ENCODE measurements at places on chromosomes 1 and 21.

- no peaks in the 10 kb centered on the region for H3K36me3 ChIP-seq
- peaks cover 50% of the 10 kb centered on the region for H3K4me1 ChIP-seq
- no peaks in the 10 kb centered on the region for H3K27me3 ChIP-seq
- DNase-seq, result no peak
- no peak overlapping the region for H3K27ac ChIP-seq
- H3K4me3 ChIP-seq, result no peak overlapping the region
These were observed 26.6 kb downstream of the RRP1 start for GRCh38 chr21:43815991-43816390.

GRCh38 chr1:165173818-165174217 lies 182.7 kb downstream of the LMX1A start:
- peaks cover 5% of the 10 kb centered on the region for H3K27me3 ChIP-seq
- peaks cover 11% of the 10 kb centered on the region for H3K4me1 ChIP-seq
- no peak overlapping the region for H3K27ac ChIP-seq

- H3K27ac ChIP-seq, result no peak overlapping the region
- H3K27me3 ChIP-seq, result no peaks in the 10 kb centered on the region
- no peaks in the 10 kb centered on the region for H3K4me1 ChIP-seq
These were observed 292.6 kb downstream of the NUF2 start for GRCh38 chr1:163614361-163614760.

DNA sequence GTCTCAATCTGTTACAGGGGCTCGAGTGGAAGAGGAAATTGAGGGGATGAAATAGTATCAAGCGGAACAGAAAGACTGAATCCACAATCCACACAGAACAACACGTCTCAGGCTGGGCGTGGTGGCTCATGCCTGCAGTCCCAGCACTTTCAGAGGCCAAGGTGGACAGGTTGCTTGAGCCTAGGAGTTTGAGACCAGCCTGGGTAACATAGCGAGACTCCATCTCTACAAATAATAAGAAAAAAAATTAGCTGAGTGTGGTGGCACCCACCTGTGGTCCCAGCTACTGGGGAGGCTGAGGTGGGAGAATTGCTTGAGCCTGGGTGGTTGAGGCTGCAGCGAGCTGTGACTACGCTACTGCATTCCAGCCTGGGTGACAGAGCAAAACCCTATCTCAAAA lies 25.7 kb downstream of the VPS26C start:
- H3K36me3 ChIP-seq, result no peaks in the 10 kb centered on the region
- no peaks in the 10 kb centered on the region for H3K4me1 ChIP-seq
- H3K27ac ChIP-seq, result no peak overlapping the region
- H3K27me3 ChIP-seq, result no peaks in the 10 kb centered on the region
- no peak for DNase-seq

GRCh38 chr1:61079898-61080336 lies 2.4 kb upstream of the NFIA start:
- peak overlapping the region; percentile 18 for H3K4me3 ChIP-seq
- DNase-seq, result peak; percentile 82
- H3K27me3 ChIP-seq, result no peaks in the 10 kb centered on the region
- H3K27ac ChIP-seq, result peak overlapping the region; percentile 99
- H3K4me1 ChIP-seq, result peaks cover 51% of the 10 kb centered on the region
- H3K36me3 ChIP-seq, result no peaks in the 10 kb centered on the region

- H3K36me3 ChIP-seq, result no peaks in the 10 kb centered on the region
- H3K27me3 ChIP-seq, result no peaks in the 10 kb centered on the region
- H3K4me3 ChIP-seq, result no peak overlapping the region
- no peak overlapping the region for H3K27ac ChIP-seq
- peaks cover 29% of the 10 kb centered on the region for H3K4me1 ChIP-seq
- DNase-seq, result peak; percentile 76
These were observed 5.7 kb upstream of the TPRG1L start for GRCh38 chr1:3618881-3619671.

GRCh38 chr21:42508371-42508770 lies 5.3 kb upstream of the SLC37A1 start:
- no peaks in the 10 kb centered on the region for H3K27me3 ChIP-seq
- H3K4me3 ChIP-seq, result no peak overlapping the region
- H3K27ac ChIP-seq, result no peak overlapping the region
- no peaks in the 10 kb centered on the region for H3K36me3 ChIP-seq

DNA sequence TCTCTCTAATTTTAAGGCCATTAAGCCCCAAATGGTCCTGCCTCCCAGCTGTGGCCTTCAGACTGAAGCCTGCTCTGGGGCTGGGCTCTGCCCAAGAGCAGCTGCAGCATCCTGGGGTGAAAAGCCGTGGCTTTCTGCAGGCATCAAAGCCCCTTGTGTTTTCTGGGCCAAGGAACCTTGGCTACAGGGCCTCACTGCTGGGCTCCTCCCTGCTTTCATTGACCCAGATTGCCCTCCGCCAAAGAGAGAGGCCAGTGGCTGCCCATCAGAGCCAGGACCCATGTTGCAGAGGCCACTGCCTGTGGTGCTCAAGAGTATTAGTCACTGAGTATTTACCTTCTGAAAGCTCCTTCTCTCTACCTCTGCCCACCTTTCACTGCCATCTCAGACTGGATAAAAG lies 1.6 kb downstream of the ZNF648 start:
- peaks cover 63% of the 10 kb centered on the region for H3K27me3 ChIP-seq
- H3K27ac ChIP-seq, result no peak overlapping the region
- H3K36me3 ChIP-seq, result no peaks in the 10 kb centered on the region
- H3K4me3 ChIP-seq, result no peak overlapping the region
- no peak for DNase-seq

- DNase-seq, result no peak
- peaks cover 11% of the 10 kb centered on the region for H3K4me1 ChIP-seq
These were observed 1.1 kb upstream of the RPRD2 start for GRCh38 chr1:150362721-150363425.

- H3K27me3 ChIP-seq, result no peaks in the 10 kb centered on the region
- no peak overlapping the region for H3K4me3 ChIP-seq
- H3K36me3 ChIP-seq, result no peaks in the 10 kb centered on the region
- DNase-seq, result no peak
- H3K27ac ChIP-seq, result no peak overlapping the region
These were observed 1660.1 kb upstream of the B3GALT2 start for GRCh38 chr1:194846488-194846887.

DNA sequence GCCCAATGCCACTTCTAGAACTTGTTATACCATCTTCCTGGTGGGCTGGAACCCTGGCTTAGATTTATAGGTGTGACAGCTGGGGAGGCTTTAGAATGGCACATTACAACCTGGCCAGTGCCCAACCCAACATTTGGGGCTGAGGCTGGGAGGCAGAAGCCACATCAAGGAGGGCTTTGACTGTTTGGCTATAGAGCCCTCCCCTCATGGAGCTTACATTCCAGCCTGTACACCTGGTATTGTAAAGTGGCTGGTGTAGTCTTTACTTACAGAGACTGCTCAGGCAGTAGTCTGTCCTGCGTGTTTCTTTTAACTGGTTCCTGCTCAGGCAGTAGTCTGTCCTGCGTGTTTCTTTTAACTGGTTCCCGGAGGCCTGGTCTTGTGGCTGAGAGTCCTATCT lies 10.0 kb upstream of the SLC2A1 start:
- no peaks in the 10 kb centered on the region for H3K36me3 ChIP-seq
- H3K27ac ChIP-seq, result no peak overlapping the region
- H3K4me3 ChIP-seq, result no peak overlapping the region
- DNase-seq, result no peak
- H3K27me3 ChIP-seq, result no peaks in the 10 kb centered on the region

DNA sequence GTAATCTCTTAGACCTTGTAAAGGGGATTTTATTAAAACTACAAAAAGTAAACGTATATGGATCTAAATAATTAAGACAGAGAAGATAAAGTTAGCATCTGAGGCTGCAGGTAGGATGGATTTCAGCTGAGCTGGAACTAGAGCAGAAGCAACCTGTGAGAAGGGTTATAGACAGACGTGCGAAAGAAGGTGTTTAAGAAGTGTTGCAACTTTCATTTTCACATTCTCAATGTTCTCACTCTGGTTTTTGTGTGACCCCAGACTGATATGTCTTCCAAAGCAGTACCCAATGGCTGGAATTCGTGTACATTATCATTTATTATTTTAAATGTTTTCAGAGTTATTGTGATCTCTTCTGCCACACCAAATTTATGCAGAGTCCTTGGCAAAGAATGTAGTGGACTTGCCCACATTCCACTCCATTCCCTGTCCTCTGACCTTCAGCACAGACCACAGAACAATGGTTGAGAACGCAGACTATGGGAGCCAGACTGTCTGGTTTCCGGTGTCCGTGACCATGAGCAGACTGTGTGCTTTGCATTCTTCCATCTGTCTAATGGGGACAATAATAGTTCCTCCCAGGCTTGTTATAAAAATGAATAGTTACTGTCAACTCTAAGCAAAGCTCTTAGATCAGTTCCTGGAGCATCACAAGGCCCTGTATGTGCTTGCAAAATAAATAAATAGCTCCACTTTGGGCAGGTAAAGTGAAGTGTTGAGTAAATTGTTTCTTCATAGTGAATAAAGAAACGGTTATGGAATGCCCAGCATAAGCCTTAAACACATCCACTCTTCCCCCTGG lies 140.6 kb upstream of the SAMSN1 start:
- no peak for DNase-seq
- no peaks in the 10 kb centered on the region for H3K36me3 ChIP-seq
- H3K27me3 ChIP-seq, result no peaks in the 10 kb centered on the region
- H3K4me1 ChIP-seq, result no peaks in the 10 kb centered on the region

GRCh38 chr1:83102630-83103071 lies 896.3 kb downstream of the TTLL7 start:
- H3K4me3 ChIP-seq, result no peak overlapping the region
- no peak overlapping the region for H3K27ac ChIP-seq
- no peak for DNase-seq

GRCh38 chr1:113191579-113192076 lies 118.6 kb downstream of the LRIG2 start:
- H3K4me1 ChIP-seq, result no peaks in the 10 kb centered on the region
- no peak for DNase-seq
- no peaks in the 10 kb centered on the region for H3K36me3 ChIP-seq
- H3K27me3 ChIP-seq, result no peaks in the 10 kb centered on the region
- no peak overlapping the region for H3K27ac ChIP-seq
- H3K4me3 ChIP-seq, result no peak overlapping the region

- no peaks in the 10 kb centered on the region for H3K36me3 ChIP-seq
- H3K4me1 ChIP-seq, result no peaks in the 10 kb centered on the region
- H3K27me3 ChIP-seq, result no peaks in the 10 kb centered on the region
- no peak overlapping the region for H3K4me3 ChIP-seq
These were observed 50.1 kb downstream of the PIK3CD start for GRCh38 chr1:9701665-9702064.

GRCh38 chr1:113141650-113142473 lies 68.9 kb downstream of the LRIG2 start:
- no peak overlapping the region for H3K27ac ChIP-seq
- no peak for DNase-seq
- no peaks in the 10 kb centered on the region for H3K36me3 ChIP-seq
- H3K27me3 ChIP-seq, result no peaks in the 10 kb centered on the region
- H3K4me3 ChIP-seq, result no peak overlapping the region

DNA sequence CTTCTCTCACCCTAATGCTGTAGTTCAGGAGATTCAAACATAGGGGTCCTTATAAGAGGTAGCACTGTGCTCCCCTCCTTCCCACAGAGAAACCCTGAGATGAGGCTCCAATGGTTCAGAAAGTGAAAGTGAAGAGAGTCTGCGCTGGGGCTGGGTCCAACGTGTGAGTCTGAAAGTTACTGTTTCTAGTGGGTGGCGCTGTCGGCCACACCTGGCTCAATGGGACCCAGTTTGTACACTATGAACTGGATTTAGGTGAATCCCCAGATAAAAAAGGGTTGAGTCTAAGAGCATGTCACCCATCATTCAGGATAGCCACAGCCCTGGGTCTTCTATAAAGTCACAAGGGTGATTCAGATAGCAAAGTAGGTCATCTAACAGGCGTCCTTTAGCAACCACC lies 2.8 kb downstream of the SMCP start:
- no peaks in the 10 kb centered on the region for H3K27me3 ChIP-seq
- H3K27ac ChIP-seq, result no peak overlapping the region
- H3K4me3 ChIP-seq, result no peak overlapping the region
- H3K4me1 ChIP-seq, result no peaks in the 10 kb centered on the region
- no peak for DNase-seq

DNA sequence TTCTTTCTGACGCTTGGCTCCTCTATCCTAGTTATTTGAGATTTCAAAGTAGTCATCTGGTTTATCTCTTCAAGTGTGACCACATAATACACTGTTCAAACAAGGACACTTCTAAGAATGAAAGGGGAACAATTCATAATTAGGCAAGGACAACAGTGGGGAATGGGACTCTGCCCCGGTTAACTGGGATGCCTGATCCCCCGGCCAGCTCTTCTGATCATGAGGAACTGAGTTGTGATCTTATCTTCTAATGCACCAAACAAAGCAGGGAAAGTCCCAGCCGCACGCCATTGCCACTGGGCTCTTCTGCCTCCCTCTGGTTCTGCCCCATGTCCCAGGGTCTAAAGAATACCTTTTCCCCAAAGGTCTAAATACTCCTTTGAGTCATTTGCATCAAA lies 158.2 kb upstream of the IRF2BP2 start:
- peaks cover 14% of the 10 kb centered on the region for H3K4me1 ChIP-seq
- no peak overlapping the region for H3K27ac ChIP-seq
- H3K27me3 ChIP-seq, result no peaks in the 10 kb centered on the region
- H3K4me3 ChIP-seq, result no peak overlapping the region
- no peaks in the 10 kb centered on the region for H3K36me3 ChIP-seq

DNA sequence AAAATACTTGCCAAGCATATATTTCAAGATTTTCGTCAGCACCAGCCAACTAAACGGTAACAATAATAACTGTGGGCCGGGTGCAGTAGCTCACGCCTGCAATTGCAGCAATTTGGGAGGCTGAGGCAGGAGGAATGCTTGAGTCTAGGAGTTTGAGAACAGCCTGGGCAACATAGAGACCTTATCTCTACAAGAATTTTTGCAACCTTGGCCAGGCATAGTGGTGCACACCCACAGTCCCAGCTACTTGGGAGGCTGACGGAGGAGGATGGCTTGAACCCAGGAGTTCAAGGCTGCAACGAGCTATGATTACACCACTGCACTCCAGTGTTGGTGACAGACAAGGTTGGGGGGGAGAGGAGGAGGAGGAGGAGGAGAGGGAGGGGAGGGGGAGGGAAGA lies 145.0 kb upstream of the TIAM1 start:
- H3K4me1 ChIP-seq, result no peaks in the 10 kb centered on the region
- no peak for DNase-seq
- no peaks in the 10 kb centered on the region for H3K36me3 ChIP-seq
- no peak overlapping the region for H3K4me3 ChIP-seq

GRCh38 chr1:198776602-198777029 lies 137.8 kb downstream of the PTPRC start:
- peak overlapping the region; percentile 56 for H3K27ac ChIP-seq
- H3K4me3 ChIP-seq, result no peak overlapping the region
- peak; percentile 29 for DNase-seq
- H3K27me3 ChIP-seq, result no peaks in the 10 kb centered on the region
- H3K36me3 ChIP-seq, result no peaks in the 10 kb centered on the region
- peaks cover 7% of the 10 kb centered on the region for H3K4me1 ChIP-seq

DNA sequence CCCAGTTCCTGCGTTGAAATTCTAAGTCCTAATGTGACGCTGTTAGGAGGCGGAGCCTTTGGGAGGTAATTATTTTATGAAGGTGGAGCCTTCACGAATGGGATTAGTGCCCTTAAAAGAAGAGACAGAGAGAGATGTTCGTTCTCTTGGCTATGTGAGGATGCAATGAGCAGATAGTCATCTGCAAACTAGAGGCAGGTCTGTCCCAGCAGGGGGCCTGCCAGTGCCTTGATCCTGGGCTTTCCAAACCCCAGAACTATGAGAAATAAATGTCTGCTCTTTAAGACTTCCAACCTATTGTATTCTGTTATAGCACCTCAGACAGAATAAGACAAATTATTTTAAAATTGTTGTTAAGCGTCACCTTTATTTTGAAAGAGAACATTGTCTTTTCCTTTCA lies 123.1 kb upstream of the KCNJ6 start:
- no peak for DNase-seq
- H3K27me3 ChIP-seq, result no peaks in the 10 kb centered on the region
- no peak overlapping the region for H3K4me3 ChIP-seq
- no peaks in the 10 kb centered on the region for H3K4me1 ChIP-seq

All from heart right ventricle (tissue), 16 donors.